GM12892 (cell line): ENCODE measurements at places on chromosomes 6 and 20.

GRCh38 chr6:129696028-129696418 is 14.0 kb downstream of the ARHGAP18 start:
- DNase-seq: no peak

- no peak for DNase-seq
These were observed 26.1 kb downstream of the ZNF311 start for GRCh38 chr6:28978959-28979561.

GRCh38 chr6:68876792-68877493 is 241.9 kb downstream of the ADGRB3 start:
- no peak for DNase-seq

DNA sequence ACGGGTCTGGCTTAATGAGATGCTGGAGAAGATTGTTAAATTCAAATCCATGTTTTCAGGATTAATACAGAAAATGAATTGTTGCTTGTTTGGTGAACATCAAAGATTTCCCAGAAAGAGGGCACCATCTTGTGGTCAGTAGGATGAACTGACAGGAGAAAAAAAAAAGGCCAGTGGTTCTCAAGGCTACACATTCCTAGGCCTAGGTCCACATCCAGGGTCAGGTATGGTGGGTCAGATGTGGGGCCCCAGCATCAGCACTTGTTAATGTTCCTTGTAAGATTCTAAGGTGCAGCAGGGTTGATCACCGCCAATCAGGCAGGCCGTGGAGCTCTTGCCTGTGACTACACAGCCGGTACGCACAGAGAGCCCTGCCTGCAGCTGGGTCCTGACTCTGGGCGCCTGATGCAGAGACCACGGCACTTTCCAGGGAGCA is 34.0 kb upstream of the FOXO3 start:
- peak; percentile 13 for DNase-seq

- DNase-seq: no peak
These were observed 106.8 kb downstream of the GJA10 start for GRCh38 chr6:90000864-90001731.

DNA sequence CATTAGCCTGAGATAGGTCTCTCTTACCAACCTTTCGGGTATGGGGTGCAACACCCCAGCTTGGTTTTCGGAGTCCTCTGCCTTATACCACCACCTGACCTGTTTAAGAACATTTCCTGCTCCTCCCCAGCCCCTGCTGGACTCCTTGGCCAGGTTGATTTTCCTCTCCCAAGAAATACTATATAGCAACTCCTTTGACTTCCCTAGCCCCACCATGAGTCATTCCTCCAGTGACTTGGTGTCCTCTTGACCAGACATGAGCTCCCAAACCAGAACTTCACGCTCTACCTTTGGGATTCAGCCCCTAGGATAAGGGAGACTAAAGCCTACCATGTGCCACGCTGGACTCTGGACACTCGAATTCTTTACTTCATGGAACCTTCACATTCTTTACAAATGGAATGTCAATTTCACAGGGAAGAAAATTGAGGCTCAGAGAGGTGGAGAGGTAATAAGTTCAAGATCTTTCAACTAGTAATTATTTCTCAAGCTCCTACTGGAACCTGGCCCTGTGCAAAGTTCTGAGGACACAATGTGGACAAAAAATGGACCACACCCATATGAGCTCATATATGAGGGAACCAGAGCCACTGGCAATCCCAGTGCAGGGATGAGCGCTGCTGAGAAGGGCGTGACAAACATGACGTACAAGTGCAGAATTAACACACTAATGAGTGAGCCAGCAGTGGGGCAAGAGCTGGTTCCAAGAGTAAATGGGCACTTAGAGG is 48.2 kb downstream of the SIRPA start:
- DNase-seq: no peak

DNA sequence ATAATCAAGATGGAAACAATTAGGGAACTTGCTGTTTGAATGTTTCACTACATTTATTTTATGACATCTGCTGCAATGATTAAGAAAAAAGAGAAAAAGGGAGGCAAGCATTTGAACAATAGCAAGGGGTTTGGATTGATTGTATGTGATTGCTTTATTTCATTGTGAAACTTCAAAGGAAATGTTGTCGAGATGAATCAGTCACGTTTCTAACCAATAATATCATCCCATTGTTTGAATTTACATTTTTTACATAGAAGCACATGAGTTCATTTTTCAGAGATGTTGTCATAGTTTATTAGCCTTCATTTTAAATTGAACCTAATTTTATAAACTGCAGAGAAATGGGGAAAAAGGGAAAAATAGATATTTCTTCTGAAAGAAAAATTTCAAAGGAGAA is 572.0 kb downstream of the KIF16B start:
- DNase-seq: no peak

- DNase-seq: no peak
These were observed 25.9 kb downstream of the PNLDC1 start for GRCh38 chr6:159826004-159826403.

GRCh38 chr6:107271208-107271790 is 156.0 kb upstream of the BEND3 start:
- no peak for DNase-seq

DNA sequence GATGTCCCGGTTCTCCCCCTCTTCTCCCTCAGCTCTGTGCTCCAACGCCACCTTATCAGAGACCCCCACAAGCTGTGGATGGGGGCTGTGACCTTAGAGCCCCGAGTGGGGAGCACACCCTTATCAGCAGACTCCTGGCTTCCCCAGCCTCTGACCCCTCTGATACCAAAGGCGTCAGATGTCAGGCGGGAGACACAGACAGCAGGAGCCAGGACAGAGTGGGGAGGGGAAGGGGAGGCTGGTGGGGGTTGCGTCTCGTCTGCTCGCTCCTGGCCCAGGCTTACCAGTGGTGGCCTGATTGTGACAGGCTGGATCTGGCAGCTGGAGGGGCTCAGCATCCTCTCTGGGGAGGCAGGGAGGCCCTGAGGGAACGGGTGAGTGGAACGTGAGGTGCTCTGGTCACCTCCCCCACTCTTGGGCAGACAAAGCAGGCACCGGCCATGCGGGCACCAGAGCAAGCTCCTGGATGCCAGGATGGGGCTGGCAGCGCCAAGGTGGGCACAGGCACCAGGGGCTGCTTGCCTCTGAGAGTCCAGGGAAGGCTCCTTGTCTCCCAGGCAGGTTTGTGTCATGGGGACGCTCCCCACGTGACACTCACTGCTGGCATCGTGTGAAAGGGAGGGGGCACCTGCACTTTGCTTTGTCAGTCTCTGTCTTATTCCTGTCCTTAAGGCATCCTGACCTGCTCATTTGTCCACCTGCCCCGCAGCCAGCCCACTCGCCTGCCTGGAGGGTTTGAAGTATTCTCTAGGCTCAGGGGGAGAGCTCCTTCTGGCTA is 27.8 kb upstream of the GATA5 start:
- DNase-seq: no peak

GRCh38 chr6:98924647-98925046 is 23.1 kb downstream of the FBXL4 start:
- DNase-seq: no peak

DNA sequence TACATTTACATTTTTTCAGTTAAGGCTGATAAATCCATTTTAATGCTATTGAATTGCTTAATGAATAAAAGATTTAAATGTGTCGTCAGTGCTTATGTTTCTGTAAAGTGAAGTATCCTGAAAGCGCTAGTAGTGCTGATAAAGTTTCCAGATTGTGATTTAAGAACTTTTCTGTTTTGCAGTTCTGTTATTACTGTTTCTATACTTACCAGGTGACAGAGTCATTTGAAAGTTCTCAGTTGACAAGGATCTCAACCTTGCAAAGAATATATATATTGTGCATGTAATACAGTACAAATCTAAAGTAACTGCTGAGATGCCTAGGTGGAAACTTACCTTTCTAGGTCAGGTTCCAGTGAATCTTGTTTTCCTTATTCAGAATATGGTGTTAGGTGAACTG is 201.8 kb downstream of the ARID1B start:
- no peak for DNase-seq

- DNase-seq: no peak
These were observed 77.1 kb downstream of the LMBRD1 start for GRCh38 chr6:69719602-69720193.

- no peak for DNase-seq
These were observed 93.6 kb downstream of the NCR2 start for GRCh38 chr6:41428996-41429421.

- no peak for DNase-seq
These were observed 69.7 kb downstream of the HIVEP1 start for GRCh38 chr6:12081771-12082170.

- DNase-seq: no peak
These were observed 61.0 kb downstream of the SMLR1 start for GRCh38 chr6:130888246-130888645.

- no peak for DNase-seq
These were observed 659.2 kb downstream of the HDGFL1 start for GRCh38 chr6:23228439-23229024.

- no peak for DNase-seq
These were observed 331.7 kb downstream of the FARS2 start for GRCh38 chr6:5592886-5593519.

DNA sequence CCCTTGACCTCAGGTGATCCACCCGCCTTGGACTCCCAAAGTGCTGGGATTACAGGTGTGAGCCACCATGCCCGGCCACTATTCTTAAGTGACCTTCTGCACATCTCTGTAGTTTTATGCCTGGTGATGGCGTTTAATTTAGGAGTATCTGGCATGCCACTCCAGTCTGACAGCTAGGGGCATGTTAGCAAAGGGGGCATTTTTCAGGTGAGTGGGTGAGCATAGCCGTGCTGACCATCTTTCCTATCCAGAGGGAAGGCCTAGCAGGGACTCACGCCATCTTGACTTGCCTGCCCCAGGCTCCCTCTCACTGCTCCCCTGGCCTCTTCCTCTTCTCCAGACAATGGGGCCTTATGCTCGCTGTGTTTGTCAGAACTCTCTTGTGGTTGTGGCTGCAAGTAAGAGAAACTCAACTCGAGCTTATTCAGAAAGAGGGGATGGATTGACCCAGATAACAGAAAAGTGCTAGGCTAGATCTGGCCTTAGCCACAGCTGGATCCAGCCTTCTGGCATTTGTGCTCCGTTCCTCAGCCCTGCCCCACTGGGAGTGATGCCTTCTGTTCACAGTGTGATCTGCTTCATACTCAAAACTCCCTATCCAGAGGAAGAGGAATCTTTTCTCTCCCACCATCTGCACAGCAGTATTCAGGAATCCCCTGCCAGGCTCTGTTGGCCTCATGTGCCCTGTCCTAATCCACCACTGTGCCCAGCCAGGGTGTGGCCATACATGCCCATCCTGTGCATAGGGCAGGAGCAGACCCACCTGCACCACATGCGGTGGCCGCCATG is 174.5 kb upstream of the AKAP12 start:
- no peak for DNase-seq

- DNase-seq: no peak
These were observed 259.9 kb upstream of the SASH1 start for GRCh38 chr6:148082696-148083095.

GRCh38 chr20:4663044-4663443 is 58.7 kb upstream of the PRND start:
- no peak for DNase-seq

DNA sequence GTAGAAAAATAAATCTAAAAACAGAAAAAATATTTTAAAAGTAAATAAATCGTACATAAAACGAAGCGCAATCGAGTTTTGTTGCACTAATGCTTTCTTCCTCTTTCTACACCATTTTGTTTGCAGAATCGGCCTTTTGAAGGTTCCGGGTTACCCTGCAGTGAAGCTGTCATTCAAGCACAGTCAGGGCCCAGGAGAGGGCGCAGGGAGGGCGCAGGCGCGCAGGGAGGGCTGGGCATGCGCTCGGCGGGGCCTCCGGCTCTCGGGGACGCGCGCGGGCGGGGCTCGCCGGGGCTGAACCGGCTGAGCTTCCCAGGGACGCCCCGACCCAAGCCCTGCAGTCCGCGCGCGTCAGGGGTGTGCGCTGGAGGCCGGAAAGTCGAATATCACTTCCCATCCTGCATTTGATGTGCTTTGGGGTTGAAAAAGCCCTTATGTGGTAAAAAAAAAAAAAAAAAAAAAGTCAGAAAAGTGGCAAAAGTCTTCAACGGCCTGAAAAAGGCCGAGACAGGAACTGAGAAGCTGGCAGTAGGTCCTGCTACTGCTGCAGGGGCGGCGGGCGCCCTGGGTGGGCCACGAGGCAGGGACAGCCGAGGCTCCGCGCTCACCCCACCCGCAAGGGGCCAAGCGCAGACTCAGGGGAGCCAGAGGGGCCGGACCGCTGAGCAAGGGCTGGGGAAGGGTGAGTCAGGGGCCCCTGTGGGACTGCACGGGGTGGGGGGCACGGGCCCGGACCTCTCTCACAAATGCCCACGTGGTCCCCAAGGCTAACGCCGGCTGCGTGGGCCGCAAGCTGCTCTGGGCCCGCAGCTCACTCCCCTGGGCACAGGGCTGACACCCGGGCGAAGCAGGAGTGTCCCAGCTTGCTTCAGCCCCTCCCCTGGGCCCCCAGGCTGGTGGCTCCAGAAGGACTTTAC is 40.5 kb downstream of the THBS2 start:
- DNase-seq: peak; percentile 77
